ENCODE measurements at places on chromosomes 3 and 15.

DNA sequence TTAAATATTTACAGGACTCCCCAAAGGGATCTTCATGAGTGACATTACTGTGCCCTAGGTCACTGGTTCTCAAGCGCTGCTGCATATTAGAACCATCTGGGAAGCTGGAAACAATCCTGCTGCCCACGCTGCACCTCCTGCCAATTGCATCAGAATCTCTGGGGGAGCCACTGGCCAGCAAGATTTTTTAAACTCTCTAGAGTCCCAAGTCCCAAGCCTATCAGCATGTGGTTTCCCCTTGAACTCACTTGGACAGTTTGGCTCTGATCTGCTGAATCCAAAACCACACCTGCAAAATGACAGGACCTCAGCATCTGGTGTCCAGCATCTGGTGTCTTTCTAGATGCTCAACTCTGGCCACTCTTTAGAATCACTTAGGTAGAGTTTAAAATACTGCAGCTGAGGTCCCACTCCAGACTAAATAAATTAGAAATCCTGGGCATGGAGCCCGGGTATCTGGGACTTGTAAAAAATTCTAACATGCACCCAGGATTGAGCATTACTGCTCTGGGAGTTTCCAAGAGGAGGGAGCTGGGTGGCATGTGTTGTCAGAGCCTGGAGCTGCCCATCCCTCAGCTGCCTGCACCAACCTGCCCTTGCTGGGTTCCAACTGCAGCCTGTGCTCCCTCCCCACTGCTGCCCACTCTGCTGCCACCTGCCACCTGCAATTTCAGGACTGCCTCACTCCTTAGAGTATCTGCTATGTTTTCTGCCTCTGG, 311.3 kb downstream of the SLC9A9 start:
- DNase-seq, result no peak

GRCh38 chr3:134625885-134626741, 24.7 kb downstream of the KY start:
- DNase-seq, result no peak

GRCh38 chr15:63013052-63013808, 29.3 kb upstream of the TPM1 start:
- no peak for DNase-seq

- no peak for DNase-seq
Observed at GRCh38 chr3:187828579-187829452, 83.5 kb upstream of the BCL6 start.

GRCh38 chr3:54046641-54047214, 75.6 kb upstream of the CACNA2D3 start:
- DNase-seq, result no peak

- DNase-seq, result no peak
Observed at GRCh38 chr3:160180581-160181216, 44.5 kb upstream of the C3orf80 start.

Data from NCI-H1092 (cell line).